ENCODE measurements at places on chromosomes 5 and 9. TPM values are rescaled to one million over a fixed set of nuclear protein-coding genes. Genes with fewer than 3 reads are reported as not detected.

Gene TSSK1B
- not detected for total RNA-seq

Gene HARS2
- total RNA-seq = 42.3 TPM

Gene CD14
- total RNA-seq = 5.3 TPM

Gene ACOT12
- total RNA-seq = not detected

Gene MIGA2
- 16.0 TPM for total RNA-seq

Gene PCDHA7
- total RNA-seq = 0.13 TPM

Gene THG1L
- total RNA-seq = 27.1 TPM

Gene PITX1
- 32.5 TPM for total RNA-seq

Gene ENTPD2
- 0.63 TPM for total RNA-seq

Gene FAM120A
- 76.4 TPM for total RNA-seq

Gene CATSPER3
- total RNA-seq = 0.40 TPM

All from A549 treated with CORT108297 at 1 μM for 4 hours (cell line).